ENCODE measurements at places on chromosomes 16 and 17.

DNA sequence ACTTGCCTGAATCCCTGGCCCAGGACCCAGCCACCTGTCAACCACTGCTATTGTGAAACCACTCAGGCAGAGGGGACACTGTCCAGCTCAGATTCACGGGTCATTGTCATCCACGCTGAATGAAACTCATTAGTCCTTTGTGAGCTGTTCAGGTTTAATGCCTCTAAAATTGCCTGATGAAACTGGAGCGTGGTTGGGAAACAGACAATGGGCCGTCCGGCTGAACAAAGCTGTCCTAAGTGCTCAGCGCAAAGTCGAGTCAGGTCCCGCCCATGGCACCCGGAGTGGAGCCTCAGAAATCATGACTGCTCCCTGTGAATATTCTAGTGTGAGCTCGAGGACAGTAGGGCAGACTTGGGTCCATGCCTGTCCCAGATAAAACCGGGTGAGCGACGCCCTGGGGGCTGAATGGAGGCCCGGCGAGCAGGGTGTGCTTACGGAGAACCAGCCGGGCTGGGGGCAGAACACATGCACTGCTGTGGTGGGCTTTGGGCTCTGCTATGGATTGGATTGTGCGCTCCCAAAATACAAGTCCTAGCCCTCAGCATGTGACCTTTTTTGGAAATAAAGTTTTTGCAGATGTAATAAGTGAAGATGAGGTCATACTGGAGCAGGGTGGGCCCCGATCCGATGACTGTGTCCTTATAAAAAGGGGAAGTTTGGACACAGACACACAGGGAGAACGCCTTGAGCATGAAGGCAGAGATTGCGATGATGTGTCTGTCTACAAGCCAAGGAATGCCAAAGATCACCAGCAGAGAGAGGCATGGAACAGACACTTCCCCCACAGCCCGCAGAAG lies 12.9 kb upstream of the CMIP start:
- no peak for DNase-seq

GRCh38 chr16:1832838-1833454 lies 5.9 kb downstream of the FAHD1 start:
- no peak for DNase-seq

DNA sequence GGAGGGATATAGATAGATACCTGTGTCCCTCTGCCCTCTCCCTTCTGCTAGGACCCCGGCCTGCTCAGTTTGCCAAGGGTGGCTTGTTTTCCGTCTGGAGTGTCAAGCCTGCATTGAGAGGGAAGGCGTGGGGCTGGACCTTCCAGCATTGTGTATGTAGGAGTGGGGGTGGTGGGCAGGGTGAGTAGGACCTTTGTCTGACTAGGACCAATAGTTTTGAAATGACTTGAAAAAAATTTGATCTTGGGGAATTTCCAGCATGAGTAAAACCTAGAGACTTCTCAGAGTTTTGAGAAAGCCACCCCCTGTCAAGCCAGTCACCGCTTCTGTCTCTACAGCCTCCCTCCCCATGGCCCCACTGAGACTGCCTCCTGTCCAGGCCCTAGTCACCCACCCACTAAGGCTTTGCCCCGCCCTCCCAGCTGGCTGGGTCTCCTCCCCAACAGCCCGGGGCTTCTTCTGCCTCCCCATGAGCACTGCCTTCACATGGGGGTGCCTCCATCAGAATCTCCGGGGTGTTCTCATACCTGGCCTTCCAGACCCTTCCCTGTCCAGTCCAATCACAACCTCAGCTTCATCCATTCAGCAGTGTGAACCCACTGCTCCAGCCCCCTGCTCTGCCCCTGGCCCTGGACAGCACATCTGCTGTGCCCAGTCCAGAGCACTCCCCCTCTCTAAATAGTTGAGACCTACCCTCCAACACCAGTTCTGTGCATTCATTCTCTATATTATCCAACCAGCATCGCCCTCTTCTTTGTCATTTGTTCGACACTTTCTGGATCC lies 207.0 kb downstream of the MSI2 start:
- DNase-seq, result peak; percentile 63

DNA sequence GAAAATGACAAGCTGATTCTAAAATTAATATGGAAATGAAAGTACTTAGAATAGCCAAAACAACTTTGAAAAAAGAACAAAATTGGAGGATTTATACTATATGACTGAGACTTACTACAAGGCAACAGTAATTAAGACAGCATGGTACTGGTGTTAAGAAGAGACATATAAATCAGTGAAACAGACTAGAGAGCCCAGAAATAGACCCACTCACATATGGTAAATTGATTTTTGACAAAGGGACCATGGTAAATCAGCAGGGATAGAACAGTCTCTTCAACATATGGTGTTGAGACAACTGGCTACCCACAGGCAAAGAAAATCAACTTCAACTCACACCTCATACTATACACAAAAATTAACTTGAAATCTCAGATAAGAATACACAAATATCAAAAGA lies 12.9 kb downstream of the CMC2 start:
- no peak for DNase-seq

GRCh38 chr16:26051063-26051462 lies 359.3 kb downstream of the HS3ST4 start:
- no peak for DNase-seq

GRCh38 chr16:4067262-4068001 lies 48.8 kb downstream of the ADCY9 start:
- DNase-seq, result no peak

GRCh38 chr17:70028397-70028796 lies 46.6 kb upstream of the KCNJ16 start:
- no peak for DNase-seq

- no peak for DNase-seq
These were observed 30.2 kb upstream of the JPT2 start for GRCh38 chr16:1647856-1648255.

DNA sequence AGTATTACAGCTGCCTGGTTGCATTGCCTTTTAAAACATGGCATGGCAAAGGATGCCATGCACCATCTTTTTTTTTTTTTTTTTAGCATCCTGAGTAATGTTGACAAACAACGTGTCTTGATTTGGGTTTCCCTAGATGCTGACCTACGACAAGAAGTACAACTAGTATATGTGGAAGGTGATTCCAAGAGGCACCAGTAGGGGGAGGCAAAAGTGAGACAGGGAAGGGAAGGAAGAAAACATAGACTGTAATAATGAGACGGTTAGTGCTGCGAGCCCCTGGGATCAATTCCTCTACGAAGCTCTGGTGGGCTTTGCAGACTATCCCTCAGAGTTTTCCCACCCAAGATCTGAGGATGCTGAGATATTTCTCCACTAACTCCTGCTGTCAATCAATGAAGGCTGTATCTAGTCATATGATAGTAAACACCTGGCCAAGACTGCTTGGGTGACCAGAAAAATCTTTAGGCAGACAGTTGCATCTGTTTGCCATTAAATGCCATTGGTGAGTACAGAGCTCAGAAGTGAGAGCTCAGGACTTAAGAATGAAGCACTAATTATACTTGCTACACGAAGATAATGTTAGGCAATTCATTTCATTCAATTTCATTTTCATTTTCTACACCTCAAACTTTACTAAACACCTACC lies 458.6 kb upstream of the GOT2 start:
- DNase-seq, result no peak

- no peak for DNase-seq
These were observed 3.6 kb upstream of the POLG2 start for GRCh38 chr17:64500487-64500859.

GRCh38 chr16:57815987-57816745 lies 13.9 kb upstream of the KIFC3 start:
- DNase-seq, result peak; percentile 94

DNA sequence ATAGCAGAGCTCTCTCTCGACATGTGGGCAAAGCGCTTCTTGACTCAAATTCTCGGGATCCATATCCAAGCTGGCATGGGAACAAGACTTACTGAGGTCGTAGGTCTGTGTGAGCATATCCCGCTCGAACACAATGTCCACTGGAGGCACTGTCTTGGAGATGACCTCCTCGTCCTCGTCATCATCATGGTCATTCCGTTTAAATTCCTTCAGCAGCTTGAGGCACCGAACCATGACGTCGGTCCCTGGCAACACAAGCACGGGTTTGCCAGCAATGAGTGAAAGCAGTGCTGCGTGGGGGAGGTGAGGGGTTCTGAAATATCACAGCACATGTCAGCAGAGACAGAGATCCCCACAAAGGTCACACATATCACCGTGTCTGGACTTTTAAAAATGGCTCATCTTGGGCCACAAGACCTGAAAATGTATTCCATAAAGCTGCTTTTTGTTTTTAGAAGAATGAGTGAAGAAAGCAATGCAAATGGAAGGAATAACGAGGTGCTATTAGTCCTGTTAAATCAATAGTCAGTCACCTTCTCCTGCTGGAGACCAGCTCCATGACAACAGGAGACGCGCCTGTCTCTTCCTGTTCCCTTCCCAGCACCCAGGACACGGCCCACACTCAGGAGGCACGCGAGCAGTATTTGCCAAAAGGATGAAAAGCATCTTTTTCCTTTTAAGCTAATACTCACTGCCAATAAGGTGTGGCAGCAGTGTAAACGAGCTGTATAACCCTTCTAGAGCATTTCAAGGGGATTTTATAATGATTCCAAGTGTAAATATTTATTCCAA lies 37.9 kb downstream of the GTF3C1 start:
- peak; percentile 76 for DNase-seq

DNA sequence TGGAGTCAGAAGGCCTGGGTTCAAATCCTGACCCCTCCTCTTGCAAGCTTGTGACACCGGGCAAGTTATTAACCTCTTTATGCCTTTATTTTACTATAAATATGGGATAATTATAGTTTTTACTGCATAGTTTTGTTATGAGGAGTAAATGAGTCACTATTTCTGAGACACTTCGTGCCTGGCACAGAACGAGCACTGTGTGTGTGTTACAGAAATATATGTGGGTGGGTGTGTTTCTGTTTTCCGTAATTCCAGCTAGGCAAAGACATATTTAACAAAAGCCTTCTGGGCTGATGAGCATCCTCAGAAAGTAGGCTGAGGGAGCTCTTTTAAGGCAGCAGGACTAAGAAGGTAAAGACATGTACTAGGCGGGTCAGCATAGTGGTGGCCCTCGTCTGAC lies 417.9 kb downstream of the MAF start:
- no peak for DNase-seq

- DNase-seq, result no peak
These were observed 22.0 kb upstream of the ABCA10 start for GRCh38 chr17:69250641-69251040.

DNA sequence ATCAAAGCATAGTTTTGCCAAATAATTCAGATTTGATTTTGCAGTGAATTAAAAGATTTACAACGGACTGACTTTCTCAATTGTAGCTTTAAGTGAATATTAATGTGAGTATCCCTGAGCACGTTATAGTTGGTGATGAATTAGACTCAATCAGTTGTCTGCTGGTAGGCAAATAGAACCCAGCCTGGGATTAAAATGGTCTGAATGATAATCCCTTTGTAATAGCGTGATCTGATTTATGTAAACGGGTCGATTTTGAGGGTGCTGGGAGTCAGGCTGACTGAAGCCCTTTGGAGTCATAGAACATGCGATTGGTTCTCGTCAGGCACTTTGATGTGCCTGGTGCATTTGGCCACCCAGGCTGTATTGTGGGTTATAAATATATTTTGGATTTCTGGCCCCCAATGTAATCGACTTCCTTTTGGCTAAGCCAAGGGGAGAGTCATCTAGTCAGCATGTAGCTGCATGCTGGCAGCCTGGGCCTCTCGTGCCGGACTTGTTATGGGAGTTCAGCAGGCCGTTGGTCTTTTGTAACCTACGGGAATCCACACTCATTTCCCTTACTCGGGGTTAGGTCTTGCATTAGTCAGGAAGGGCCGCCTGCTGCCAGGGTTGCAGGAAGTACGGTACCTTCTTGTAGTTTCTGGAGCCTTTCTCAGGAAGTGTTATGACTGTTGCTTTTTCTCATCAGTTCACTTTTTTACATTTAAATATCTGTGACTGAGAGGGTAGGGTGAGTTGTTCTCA lies 5.4 kb downstream of the PGS1 start:
- peak; percentile 90 for DNase-seq

DNA sequence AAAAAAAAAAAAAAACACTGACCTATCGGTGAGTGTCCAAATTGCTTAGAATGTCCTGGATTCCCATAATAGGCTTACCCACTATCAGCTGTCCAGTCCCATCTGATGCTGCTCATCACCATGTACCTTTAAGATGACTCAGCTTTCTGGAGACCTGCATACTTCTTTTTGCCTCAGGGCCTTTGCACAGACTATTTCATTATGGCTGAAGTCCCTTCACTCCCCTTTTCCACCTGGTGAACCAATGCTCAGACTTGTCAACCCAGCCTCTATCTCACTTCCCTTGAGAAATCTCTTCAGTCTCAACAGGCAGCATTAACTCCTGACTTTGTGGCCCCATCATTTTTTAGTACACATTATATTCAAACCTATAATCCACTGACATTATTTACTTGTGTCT lies 29.7 kb upstream of the NUDT7 start:
- no peak for DNase-seq

DNA sequence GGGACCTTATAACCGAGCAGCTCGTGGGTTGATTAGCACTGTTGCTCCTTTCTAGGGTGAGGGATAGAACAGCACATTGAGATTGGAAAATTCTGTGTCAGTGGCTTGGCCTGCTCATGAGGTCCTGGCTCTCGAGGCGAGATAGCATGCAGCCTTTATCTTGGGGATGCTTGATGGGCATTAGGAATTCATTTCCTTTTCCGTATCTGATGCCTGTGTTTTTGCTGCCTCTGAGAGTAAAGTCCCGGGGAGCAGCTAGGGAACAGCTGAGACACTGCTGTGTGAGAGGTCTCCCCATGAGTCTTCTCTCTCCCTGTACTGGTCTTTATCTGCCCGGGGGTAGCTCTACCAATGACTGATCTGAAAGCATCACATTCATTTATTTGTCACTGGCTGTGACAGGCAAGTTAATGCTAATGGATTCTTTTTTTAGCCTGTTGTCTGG lies 14.5 kb downstream of the MSI2 start:
- no peak for DNase-seq

DNA sequence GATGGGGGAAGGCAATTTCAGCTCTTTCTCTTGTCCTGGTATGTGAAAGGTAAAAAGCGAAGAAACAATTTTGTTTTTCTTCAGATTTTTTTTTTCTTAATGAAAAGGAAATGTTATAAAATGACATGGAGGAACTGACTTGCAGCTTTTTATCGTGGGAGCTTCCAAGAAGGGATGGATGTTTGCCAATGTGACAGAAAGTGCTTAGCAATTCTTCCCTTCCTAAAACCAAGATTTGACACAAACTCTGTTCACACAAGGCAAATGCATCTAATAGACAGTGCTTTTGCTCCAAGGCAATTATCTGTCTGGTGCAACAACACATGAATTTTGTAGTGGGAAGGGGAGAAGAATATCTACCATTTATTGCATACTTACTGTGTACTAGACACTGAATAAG lies 988.5 kb downstream of the CDH11 start:
- no peak for DNase-seq

DNA sequence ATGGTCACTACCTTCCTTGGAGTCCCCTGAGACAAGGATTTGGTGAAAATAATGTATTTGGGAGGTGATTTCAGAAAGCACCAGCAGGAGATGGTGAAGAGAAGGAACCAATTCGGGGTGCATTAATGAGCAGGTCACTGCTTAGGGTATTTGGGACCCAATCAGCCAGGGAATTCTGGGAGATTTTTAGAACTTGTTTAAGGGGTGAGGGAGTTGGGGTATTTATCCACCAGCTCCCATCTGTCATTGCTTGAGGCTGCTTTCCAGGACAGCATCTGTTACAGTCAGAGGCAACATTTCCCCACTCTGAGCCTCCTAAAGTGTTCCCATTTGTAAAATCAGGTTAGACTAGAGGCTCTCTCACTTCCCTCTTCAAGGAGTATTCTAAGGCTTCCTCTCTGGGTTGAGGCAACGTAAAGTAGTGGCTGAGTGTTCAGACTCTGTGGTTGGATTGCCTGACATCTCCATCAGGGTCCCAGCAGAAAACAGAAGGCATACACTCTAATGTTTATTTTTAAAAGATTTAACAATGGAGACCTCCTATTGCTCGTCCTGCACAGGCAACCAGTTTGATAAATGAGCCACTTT lies 60.9 kb downstream of the CLEC19A start:
- no peak for DNase-seq
